ENCODE measurements at places on chromosomes 7 and 10.

GRCh38 chr10:132427006-132427771, 30.2 kb downstream of the PWWP2B start:
- DNase-seq, result no peak

DNA sequence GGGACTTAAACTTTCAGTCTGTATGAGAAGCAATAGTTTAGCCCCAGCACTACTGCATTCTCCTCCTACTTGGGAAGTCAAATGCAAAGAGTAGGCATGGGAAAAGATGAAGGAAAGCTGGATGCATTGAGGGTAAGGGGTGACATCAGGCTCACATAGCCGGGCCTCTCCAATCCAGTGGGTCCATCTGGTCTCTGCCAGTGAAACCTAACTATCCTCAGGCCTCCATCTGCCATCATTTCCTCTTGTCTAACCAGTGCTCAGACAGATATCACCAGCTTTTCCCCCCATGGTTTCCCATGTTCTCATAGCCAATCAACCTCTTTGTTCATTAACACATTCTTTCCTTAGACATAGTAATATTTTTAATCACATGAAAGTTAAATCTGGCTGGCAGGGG, 118.3 kb downstream of the DGKI start:
- DNase-seq, result no peak

GRCh38 chr7:77702513-77702912, 6.3 kb downstream of the RSBN1L start:
- no peak for DNase-seq

DNA sequence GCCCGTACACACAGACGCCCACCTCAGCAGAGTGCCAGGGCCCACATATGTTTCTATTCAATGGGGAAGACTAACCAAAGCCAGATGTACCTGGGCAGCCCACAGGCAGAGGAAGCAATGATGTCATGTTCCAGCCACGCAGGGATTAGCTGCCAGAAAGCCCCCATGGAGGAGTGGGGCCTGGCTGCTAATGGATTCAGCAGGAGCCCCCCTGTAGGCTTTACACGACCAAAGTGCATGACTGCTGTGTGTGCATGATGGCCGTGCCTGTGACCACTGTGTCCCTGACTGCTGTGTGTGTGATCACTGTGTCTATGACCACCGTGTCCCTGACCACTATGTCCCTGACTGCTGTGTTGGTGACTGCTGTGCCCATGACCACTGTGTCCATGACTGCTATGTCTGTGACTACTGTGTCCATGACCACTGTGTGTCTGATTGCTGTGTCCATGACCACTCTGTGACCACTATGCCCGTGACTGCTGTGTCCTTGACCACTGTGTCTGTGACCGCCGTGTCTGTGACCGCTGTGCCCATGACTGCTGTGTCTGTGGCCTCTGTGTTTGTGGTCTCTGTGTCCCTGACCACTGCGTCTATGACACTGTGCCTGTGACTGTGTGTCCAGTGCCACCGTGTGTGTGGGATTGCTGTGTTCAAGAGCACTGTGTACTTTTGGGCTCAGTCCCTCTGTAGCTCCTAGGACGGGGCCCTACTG, 409.3 kb downstream of the RPS24 start:
- no peak for DNase-seq

GRCh38 chr7:88111140-88111743, 108.6 kb downstream of the SRI start:
- no peak for DNase-seq

GRCh38 chr10:111277661-111278060, 200.8 kb downstream of the ADRA2A start:
- no peak for DNase-seq

DNA sequence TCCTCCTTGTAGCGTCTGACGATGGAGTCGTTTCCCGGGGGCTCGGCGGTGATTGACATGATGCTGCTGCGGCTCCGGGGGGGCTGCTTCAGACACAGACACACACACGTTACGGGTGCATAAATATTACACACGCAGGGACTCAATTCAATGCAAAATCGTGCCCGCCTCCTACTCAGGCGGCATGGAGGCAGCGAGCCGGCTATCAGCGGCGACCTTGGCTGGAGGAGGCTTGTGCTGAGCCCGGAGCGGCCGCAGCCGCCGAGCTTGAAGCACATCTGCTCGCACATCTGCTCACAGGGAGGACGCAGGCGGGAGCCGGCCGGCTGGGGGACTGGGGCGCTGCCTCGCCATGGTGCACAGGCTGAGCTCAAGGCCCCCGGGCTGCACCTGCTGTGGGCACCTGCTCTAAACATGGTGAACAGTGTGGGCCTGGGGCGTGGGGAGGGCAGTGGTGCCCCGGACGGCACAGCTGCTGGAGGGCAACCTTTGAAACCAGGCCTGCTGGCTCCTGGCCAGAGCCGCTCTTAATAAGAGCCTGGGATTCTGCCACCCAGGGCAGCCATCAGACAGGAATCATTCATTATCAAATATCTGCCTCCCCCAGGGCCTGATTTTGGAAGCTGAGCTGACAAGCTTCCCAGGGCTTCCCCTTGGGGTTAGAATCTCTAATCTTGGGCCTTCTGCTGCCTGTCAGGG, 84.7 kb upstream of the GNA12 start:
- DNase-seq, result no peak

DNA sequence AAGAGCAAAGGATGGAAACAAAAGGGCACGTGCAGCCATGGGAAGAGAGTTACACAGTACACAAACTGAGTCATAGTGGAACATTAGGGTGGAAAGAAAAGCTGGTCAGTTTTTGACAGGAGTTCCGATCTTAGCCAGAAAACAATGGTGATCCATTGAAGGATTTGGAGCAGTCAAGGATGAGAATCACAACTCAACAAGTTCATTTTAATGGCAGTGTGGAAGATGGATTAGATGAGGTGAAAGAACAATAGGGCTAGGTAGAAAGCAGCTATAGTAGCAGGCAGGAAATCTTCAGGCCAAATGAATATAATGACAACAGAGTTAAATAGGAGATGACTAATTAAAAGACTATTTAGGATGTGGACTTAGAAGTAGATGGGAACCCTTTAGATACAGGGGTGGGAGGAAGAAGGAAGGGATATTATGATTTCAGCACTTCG, 136.3 kb downstream of the DOCK4 start:
- no peak for DNase-seq

- DNase-seq, result no peak
Observed at GRCh38 chr10:70691611-70692010, 19.3 kb downstream of the ADAMTS14 start.

- no peak for DNase-seq
Observed at GRCh38 chr10:16392531-16393069, 44.2 kb upstream of the PTER start.

DNA sequence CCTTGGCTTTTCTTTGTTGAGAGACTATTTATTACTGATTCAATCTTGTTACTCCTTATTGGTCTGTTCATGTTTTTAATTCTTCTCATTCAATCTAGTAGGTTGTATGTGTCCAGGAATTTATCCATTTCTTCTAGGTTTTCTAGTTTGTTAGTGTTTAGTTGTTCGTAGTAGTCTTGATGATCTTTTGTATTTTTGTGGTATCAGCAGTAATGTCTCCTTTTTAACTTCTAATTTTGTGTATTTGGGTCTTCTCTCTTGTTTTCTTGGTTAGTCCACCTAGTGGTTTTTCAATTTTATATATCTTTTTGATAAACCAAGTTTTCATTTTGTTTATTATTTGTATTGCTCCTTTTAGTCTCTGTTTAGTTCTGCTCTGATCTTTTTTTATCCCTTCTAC, 546.9 kb upstream of the TPK1 start:
- no peak for DNase-seq

GRCh38 chr10:60426425-60426824, 36.8 kb upstream of the ANK3 start:
- no peak for DNase-seq

DNA sequence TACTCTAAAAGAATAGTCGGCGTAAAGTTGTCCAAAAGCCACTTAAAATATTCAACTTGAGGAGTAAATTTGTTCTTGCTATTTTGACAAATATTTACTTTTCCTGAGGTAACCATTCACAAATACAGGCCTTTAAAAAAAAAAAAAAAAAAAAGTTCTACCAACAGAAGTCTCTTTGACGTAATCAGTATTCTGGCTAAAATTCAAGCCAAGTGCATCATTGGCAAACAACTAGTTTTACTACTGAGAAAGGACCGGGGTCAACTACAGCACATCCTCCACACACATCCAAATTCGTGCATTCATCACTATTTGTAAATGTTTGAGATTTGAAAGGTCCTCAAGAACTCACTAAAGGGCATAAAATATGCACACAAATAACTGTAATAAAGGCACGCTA, 2.0 kb downstream of the OAT start:
- DNase-seq, result no peak

- no peak for DNase-seq
Observed at GRCh38 chr7:139367438-139368155, 7.9 kb downstream of the LUC7L2 start.

GRCh38 chr10:113047963-113048781, 98.1 kb downstream of the TCF7L2 start:
- DNase-seq, result no peak

Data from bone marrow (tissue), 2 donors.